ENCODE measurements at places on chromosomes 16 and 17.

- no peak for DNase-seq
Observed at GRCh38 chr16:12311309-12311708, 334.8 kb downstream of the SNX29 start.

DNA sequence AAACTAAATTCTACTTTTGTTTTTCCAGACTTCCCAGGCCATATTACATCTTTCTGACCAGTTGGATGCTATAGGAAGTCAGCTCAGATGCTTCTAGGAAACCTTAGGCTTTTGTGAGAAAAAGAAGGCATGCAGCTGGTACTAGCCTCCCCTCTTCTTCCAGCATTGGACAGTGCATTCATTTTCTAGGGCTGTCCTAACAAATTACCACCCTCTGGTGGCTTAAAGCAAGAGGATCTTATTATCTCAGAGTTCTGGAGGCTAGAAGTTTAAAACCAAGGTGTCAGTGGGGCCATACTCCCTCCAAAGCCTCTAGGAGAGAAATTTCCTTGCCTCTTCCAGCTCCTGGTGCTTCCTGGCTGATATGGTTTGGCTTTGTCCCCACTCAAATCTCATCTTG, 467.8 kb downstream of the SLC39A11 start:
- no peak for DNase-seq

- no peak for DNase-seq
Observed at GRCh38 chr16:27221576-27222248, 18.4 kb downstream of the KDM8 start.

DNA sequence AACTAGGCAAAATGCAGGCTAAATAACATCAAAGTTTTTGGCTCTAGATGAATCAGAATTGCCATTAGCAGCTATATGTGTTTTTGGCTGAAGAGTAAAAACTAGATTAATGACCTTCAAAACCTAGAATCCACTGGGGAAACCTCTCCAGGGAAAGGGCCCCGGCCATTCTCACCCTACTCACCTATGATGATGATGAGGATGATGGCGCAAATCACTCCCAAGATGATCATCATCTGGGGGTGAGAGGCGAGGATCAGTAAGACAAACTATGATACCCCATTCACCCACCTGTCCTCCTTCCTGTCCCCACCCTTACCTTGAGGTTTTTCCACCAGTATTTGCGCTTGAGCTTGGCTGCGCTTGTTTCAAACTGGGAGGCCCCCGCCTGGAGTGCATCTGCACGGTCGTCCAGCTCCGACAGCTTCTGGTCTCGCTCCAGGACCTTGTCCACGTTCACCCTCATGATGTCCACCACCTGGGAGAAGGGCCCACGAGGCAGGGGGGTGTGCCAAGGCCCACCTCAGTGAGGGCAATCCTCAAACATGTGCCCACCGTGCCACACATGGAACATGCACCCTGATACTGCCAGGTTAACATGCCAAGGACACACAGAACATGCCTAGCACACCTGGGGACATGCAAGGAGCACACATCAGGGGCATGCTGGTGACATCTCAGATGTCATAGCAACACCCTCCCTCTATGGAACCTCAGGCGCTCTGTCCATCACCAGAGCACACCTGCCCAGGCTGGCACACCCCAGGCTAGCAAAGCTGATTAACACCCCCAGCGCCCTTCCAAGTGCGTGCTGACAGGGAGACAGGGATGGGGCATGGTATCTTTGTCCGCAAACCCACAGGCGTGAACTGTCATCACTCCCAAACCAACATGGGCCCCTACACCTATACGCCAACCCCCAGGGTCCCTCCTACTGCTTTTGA, 1.2 kb downstream of the VAMP2 start:
- no peak for DNase-seq

- no peak for DNase-seq
Observed at GRCh38 chr16:57041182-57042156, 50.9 kb upstream of the CPNE2 start.

DNA sequence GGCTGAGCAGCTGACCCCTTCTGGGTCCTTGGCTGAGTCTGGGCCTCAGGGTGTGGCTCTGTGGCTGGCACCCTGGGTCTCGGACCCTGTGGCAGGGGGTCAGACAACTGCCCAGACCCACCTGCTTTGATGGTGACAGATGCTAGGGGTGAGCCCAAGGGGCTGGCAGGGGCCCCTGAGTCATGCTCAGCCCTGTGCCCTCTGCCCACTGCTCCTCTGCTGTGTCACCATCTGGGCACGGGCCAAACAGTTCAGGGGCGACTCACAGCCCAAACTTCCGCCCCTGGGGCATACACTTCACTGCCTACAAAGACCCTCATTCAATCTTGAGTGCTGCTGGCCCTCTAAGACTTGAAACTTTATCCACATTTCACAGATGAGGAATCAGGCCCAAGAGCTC, 5.7 kb downstream of the ADGRG1 start:
- DNase-seq, result no peak

DNA sequence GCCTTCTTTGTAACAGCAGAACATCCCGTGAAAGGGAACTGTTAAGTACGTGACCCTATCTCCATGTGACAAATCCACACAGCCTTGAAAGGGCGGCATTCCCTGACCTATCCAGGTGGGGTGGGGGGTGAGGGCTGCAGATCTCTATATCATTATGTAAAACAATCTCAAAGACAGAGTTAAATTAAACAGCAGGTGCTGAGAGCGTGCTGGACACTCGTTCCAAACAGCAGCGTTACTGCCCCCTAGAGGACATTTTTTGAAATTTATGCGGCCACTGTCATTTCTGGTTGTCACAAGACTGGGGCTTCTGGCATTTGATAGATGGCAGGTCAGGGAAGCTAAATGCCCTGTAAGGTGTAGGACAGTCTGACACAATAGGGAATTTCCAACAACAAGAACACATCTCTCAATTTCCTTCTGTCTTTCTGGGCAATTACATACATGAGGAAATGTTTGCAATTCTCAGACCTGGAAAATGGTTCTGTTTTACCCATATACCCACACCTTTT, 6.7 kb upstream of the SLC25A39 start:
- peak; percentile 91 for DNase-seq

- DNase-seq, result no peak
Observed at GRCh38 chr16:64122177-64122576, 999.7 kb downstream of the CDH11 start.

- no peak for DNase-seq
Observed at GRCh38 chr17:74779501-74779900, 3.4 kb upstream of the NAT9 start.

- no peak for DNase-seq
Observed at GRCh38 chr16:15770512-15770911, 86.3 kb downstream of the MYH11 start.
